Testis (tissue), 5 donors: ENCODE measurements at places on chromosomes 3 and 15.

DNA sequence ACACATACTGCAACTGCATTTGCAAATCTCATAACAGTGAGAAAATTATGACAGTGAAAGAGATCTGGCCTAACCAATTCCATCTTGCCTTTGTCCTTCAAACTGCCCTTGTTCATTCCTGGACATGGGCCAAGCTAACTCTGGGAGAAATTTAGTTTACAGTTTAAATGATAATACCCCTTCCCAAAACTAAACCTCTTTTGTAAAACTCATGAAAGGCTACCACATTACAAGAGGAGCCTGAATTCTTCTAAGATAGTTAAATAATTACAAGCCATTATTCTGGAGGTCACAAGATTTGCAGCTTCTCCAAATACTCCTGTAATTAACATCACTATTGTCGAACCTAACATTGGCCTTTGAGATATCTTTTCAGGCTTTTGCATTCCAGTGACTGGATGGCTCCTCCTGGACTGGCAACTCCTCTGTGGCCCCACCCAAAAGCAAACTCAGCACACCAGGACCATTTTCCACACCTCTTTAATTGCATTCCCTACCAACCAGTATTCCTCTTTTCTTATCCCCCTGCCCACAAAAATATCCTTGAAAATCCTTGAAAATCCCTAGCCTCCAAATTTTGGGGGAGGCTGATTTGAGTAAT lies 8.8 kb upstream of the FAM240A start:
- DNase-seq, result no peak

DNA sequence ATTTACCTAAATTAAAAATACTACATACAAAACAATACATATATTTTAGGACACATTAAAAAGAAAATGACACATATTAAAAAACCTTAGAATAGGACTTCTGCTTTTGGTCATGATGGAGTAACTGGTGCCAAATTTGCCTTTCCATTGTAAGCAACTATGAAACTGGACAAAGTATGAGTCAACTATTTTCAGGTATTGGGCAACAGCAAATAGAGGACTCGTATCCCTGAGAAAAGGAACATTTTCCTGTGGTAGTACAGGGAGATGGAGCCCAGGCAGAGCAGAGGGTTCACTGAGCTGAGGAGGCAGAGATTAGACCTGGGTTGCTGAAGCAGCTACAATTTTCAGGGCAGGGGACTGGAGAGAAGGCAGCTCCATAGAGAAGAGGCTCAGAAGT lies 14.7 kb downstream of the CCR1 start:
- no peak for DNase-seq

DNA sequence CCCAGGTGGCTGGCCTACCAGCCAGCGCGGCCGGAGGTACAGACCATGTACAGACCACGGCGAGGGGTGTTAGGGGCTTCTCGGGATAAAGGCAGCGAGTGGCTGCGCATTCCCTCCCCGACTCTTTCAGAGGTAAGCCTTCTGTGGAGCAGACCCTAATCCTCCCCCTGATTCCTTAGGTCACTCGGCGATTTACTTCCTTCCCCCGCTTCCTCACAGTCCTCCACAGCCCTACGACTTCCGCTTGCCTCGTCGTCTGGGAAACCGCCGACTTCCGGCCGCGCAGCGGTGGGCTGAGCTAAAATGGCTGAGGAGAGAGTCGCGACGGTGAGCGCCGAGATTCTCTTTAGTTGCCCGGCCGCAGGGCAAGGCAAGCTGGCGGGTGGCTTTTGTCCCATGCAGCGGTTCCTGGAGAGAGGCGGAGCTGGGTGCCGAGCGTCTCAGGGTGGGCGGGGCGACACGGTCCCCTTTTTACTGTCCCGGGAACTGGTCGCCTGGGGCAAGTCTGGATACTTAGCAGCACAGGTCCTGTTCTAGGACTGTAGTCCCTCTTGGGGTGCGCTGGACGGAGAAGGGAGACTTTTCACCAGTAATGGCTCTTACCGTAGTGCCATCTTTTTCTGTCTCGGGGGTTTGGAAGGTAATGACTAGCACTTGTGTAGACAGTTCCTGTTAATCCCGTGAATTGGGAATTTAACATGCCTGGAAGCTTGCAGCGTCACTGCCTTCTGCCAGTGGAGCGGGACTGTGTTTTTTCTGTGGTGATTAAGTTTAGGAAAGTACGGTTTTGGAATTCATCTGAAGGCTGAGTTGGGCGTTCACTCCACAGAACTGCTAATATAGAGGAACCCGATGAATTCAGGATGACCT lies at the start of the genes BBS4 and HIGD2B:
TSS of gene BBS4 (plus strand) at position 283 of the 870 bp plus-strand sequence. CDS start at position 304, 21 bp downstream.
TSS of gene HIGD2B (minus strand) at position 258 of the 870 bp plus-strand sequence. CDS start 9,808 bp downstream, outside the sequence.
- DNase-seq, result peak; percentile 93

GRCh38 chr3:55686426-55687254 lies 199.5 kb upstream of the WNT5A start:
- no peak for DNase-seq

GRCh38 chr3:43735618-43736017 lies 44.9 kb downstream of the ABHD5 start:
- DNase-seq, result no peak

DNA sequence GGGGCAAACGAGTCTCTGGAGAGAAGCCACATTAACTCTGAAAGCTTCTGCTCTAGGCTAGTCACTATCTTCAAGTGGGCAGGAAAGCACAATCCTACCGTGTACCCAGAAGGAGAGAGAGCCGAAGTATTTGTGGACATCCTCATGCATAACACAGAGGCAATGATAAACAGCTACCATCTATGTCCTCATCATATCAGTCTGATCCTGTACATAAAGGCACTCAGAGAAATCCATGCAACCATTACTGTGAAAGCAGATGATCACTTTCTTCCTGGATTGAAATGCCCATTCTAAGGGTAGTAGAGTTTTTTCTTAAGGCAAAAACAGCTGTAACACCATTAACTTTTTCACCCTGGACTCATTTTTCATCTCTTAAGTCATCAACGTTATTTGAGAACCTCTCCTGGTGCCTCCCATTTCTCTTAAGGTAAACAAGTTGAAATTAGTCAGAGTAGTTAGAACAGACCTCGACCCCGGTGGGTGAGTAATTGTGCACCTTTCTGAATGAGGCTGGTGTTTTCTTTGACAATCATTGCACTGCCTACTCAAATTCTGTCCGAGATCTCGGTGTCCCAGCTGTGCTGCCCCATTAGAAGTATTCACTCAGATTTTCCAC lies 327.4 kb downstream of the SHQ1 start:
- no peak for DNase-seq

GRCh38 chr3:74423867-74424266 lies 190.6 kb downstream of the CNTN3 start:
- DNase-seq, result no peak

DNA sequence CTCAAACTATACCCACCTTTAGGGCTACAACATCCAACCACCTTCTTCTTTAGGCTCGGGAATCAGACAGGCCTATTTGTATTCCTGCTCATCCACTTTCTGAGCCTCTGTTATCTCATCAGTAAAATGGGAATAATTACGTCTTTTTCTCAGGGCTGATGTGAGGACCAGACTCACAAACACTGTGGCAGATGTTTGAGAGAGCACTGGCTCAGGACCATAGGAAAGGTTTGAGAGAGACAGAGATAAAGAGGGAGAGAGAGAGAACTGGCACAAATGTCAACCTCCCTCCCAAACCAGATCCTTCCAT lies 4.8 kb upstream of the DAPK2 start:
- DNase-seq, result no peak

- peak; percentile 48 for DNase-seq
Measured at GRCh38 chr15:42137461-42138261, 18.8 kb downstream of the PLA2G4F start.

DNA sequence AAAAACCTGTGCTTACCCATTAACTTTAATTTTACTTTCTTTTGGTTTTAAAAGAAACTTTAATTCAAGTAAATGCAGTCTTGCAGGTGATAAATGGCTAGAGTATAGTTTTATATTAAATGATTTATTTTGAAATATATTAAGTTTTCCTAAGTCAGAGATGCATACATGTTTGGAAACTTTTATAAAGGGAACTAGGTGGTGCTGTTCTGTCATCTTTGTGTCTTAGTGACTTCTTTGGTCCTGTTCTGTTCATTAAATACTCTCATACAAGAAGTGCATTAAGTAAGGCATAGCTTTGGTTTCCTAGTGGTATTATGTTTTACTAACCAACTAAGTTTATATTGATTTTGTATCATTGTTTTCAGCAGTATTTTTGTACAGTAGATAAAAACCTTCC lies 15.6 kb downstream of the CADM2 start:
- no peak for DNase-seq

GRCh38 chr3:24496529-24497482 lies 2.2 kb upstream of the THRB start:
- DNase-seq, result peak; percentile 63

- peak; percentile 88 for DNase-seq
Measured at GRCh38 chr15:55108858-55109518, 87.8 kb downstream of the RSL24D1 start.

GRCh38 chr3:58520403-58521335 lies 16.3 kb downstream of the ACOX2 start:
- DNase-seq, result no peak

- no peak for DNase-seq
Measured at GRCh38 chr15:79965846-79966630, 5.0 kb downstream of the BCL2A1 start.

- DNase-seq, result no peak
Measured at GRCh38 chr3:50689558-50689957, 14.8 kb downstream of the DOCK3 start.

DNA sequence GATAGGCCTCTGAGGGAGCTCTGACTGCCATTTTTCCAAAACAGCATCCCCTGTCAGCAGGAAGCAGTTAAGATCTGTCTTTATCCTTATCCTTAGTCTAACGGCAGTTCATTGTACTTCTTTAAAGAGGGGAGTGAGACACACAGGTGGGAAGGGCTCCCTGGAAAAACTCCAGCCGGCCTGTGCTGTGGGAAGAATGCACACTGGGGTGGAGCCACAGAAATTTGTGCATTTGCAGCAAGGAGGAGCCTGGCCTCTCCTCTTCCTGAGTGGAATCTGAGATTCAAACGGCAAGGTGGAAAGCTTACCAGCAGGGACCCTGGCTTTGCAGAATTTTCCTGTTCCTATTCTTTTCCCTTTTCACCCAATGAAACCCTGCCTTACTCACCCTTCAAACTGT lies 1209.4 kb downstream of the ROBO2 start:
- DNase-seq, result no peak

DNA sequence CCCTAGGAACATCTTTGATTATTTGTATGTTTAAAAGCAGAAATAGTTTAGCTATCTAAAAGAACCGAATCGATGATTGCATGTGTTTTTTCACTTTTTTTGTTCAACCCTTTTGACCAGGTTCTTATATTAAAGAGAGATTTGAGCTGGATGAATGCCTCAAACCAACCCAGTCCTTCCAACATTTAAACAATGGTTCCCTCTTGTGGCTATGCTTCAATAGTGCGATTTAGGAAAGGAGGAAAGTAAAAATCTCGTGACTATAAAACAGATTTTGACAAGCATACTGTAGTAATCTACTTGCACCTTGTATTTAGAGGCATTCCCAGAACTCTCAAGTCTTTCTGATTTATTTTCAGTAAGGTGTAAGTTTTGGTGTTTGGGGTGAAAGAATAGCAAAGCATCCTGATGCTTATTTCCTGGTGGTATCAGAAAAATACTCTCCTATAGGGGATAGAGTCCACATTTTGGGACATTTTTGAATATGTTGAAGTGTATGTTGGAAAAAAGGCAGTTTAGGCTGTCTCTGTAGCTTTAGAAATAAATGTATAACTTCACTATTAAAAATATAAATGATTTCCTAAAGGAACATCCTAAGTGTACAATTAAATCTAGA lies 159.6 kb upstream of the KCNH8 start:
- DNase-seq, result no peak

- no peak for DNase-seq
Measured at GRCh38 chr3:124526601-124527000, 203.7 kb upstream of the UMPS start.

GRCh38 chr15:51024735-51025453 lies 69.8 kb downstream of the TNFAIP8L3 start:
- DNase-seq, result no peak

DNA sequence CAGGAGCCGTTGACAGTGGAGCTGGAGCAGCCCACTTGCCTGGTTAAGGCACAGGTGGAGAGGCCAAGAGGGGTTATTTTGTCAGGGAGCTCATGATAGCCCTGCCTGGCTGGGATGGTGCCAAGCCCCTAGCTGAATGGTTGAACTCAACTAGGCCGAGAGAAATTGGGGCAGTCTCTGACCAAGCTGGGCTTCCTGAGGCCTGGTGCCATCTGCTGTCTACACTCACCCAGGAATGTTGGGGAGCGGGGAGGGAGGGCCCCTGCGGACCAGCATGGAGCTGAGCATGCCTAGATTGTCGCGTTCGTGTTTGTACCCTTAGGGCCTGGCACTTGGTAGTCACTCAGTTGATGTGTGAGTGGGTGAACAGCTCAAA lies 1.2 kb downstream of the BRPF1 start:
- DNase-seq, result no peak

DNA sequence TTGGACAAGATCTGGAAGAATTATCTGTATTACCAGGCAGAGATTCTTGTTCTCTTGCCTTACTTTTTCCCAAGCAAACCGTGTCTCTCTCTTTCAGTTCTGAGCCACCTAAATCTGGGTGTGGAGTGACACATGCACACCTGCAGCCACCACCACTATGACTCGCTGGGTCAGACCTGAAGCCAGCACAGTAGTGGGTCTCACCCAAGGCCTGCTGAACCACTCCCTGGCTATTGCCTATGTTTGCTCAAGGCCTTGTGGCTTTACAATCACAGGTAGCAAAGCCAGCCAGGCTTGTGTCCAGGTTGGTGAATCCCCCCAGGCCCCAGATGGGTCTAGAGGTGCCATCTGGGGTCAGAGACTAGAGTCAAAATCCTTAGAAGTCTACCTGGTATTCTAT lies 28.7 kb upstream of the COPB2 start:
- no peak for DNase-seq

- DNase-seq, result peak; percentile 47
Measured at GRCh38 chr15:74835312-74835823, 7.6 kb downstream of the ULK3 start.

DNA sequence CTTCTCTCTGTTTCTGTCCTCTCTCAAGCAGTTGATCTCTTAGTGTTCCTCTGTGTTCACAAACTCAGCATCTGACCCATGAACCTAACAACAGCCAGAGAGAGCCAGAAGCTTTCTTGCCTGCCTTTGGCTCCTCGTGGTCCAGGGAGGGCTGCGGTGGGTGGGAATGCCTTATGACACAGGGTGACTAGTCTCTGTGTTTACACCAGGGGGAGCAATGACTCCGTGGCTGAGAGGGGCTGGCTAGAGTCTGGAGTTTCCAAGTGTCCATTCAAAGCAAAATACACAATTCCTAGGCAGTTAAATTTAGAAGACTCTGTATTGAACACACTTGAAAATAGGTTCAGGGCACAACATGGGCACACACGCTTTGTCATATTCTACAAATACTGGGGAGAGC lies 370.0 kb upstream of the FRG2C start:
- DNase-seq, result peak; percentile 35

DNA sequence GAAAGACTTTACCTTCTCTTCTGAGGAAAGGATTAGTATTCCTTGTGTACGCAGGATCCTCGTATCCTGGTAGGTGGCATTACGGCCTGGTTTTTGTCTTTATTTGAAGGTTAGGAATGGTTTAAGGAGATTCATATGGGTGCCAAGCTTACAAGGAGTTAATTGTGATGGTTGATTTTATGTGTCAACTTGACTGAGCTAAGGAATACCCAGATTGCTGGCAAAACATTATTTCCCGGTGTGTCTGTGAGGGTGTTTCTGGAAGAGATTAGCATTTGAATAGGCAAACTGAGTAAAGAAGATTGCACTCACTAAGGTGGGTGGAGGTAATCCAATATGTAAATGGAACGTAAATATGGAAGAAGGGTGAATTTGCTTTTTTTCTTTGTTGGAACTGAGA lies 44.4 kb upstream of the ABI3BP start:
- DNase-seq, result no peak

- DNase-seq, result no peak
Measured at GRCh38 chr3:43028678-43029490, 49.8 kb downstream of the GASK1A start.

GRCh38 chr15:37099319-37100108 lies 835 bp downstream of the MEIS2 start:
- peak; percentile 37 for DNase-seq
